Activated T-cell treated with anti-CD3 and anti-CD28 coated beads, Interleukin-2, amount 50 U/mL, for 72 hours (primary cell): ENCODE measurements at places on chromosomes 12 and 14. TPM values are rescaled to one million over a fixed set of nuclear protein-coding genes. Genes with fewer than 3 reads are reported as not detected.

DNA sequence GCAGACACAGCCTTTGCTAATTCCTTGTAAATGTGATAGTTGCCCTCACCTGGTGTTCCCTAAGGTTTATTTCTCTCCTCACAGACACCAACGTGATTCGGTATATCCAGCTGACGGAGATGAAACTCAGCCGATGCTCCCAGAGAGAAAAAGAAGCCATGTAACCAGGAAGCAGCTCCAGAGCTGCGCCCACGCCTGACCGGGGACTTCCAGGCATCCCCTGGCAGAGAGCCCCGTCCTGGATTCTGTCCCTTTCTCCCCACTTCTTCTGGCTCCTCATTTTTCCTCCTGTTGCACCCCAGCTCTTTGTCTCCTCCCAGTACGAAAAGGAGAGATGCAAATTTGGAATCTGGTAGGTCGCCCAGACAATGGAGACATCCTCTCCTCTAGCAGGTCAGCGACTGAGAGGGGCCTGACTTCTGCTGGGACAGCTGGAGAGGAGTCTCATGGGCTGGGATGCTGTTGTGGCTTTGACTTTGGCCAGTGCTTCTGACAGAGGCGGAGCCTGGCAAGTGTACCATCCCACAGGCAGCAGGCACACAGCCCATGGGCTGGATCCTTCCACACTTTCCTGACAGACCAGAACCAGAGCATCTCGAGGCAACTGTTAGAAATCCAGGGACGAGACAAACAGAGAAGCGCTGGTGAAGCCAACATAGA lies 29.4 kb downstream of the TTC9 start:
- no peak for DNase-seq
- H3K27ac ChIP-seq = no peak overlapping the region
- H3K4me1 ChIP-seq = peaks cover 6% of the 10 kb centered on the region
- no peak overlapping the region for H3K4me3 ChIP-seq
- no peaks in the 10 kb centered on the region for H3K27me3 ChIP-seq

DNA sequence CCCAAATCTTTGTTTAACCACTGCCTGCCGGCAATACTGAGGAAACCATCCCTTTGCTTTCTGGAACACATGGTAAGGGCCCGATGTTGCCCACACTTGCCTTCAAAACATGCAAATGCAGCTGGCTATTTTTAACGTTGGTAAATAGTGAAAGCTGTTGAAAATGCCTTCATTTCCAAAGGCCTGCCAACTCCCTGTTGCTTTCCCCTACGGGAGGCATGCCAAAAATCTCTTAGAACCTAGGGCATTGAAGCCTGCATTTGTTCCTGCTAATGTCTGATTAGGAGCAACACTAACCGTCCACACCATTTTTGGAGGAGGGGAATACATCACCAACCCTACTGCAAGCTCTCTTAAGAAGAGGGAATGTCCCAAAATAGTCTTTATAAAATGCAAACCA lies 152.6 kb upstream of the NOS1 start:
- no peaks in the 10 kb centered on the region for H3K4me1 ChIP-seq
- H3K27me3 ChIP-seq = no peaks in the 10 kb centered on the region
- no peak overlapping the region for H3K4me3 ChIP-seq
- no peak overlapping the region for H3K27ac ChIP-seq

The KHNYN gene
- total RNA-seq = 114 TPM

The LPAR5 gene
- 4.1 TPM for total RNA-seq

The PHETA1 gene
- 1.0 TPM for total RNA-seq

DNA sequence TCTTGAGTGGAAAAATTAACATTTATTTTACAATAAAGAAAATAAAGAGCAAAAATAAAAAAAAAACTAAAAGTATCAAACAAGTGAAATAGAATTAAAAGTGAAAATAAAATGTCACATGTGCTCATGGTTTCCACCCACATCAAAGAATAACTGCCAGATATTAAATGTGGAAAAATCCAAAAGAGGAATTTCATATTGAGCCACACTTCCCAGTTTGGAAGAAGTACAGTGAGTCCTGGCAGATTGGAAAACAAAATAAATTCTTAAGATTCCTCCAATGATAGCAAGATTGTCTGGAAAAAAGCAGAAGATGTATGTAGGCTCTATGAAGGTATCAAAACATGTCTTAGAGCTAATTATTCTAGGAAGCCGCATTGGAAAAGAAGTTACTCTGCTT lies 1019.5 kb downstream of the SLC6A15 start:
- no peak for DNase-seq
- H3K4me1 ChIP-seq = no peaks in the 10 kb centered on the region
- no peak overlapping the region for H3K4me3 ChIP-seq
- H3K27me3 ChIP-seq = no peaks in the 10 kb centered on the region
- no peak overlapping the region for H3K27ac ChIP-seq
- H3K36me3 ChIP-seq = no peaks in the 10 kb centered on the region
